ENCODE measurements at places on chromosomes 3 and 15.

- DNase-seq, result no peak
Measured at GRCh38 chr3:133475245-133476010, 75.6 kb downstream of the BFSP2 start.

- no peak for DNase-seq
Measured at GRCh38 chr3:87798567-87798947, 260.2 kb downstream of the CGGBP1 start.

- no peak for DNase-seq
Measured at GRCh38 chr3:27746838-27747237, 24.7 kb upstream of the EOMES start.

DNA sequence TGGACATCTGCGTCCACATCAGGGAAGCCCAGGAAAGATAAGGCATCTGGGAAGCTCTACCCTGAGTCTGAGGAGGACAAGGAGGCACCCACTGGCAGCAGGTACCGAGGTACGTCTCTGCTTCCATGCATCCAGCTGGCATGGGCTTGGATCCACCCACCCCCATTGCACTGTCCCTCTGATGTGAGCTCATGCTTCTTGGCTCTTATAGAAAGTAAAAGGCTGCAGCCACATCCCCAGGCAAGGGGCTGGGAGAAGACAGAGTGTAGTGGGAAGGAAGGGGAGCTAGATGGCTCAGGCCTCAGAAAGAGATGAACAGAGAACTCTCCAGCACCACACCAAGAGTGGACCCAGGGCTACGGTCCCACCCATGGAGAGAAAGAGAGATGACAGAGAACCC lies 18.2 kb downstream of the PTH1R start:
- no peak for DNase-seq

DNA sequence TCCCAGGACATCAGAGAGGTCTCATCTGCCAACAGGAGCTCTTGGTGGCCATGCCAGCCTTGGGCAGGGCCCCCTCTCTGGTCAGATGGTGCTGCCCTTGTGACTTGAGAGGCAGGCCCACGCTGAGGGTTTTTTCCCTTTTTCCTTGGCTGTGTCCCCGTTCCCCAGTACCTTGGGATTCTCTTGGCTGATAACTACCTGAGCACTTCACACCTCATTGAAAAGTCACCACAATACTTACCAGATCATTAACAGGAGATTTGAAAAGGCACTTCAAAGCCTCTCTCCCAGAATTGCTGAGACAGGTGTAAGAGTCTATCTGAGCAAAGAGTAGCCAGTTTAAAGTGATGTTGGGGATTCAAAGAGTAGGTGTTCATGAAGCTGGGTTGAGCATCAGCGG lies 15.1 kb upstream of the TMEM158 start:
- no peak for DNase-seq

DNA sequence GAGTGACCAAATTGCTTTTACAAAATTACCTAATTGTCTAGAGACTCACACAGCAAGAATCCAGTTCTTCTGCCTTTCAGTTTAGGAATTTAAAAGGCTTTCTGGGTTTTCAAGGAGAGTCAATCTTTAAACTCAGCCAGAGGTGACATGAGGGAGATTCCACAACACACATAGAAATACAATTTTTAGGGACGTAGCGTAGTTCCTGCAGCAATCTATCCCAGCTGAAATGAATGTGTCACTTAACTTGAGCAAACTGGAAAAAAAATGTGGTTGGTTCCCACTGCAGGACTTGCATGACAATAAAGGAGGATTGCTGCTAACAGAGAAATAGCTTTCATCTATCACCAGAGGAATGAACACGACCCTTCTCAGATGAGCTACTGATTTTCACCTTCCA lies 269.7 kb downstream of the OTOL1 start:
- DNase-seq, result no peak

- no peak for DNase-seq
Measured at GRCh38 chr3:42503251-42503924, 945 bp downstream of the VIPR1 start.

GRCh38 chr3:78257951-78258530 lies 1218.1 kb downstream of the ROBO2 start:
- DNase-seq, result no peak

DNA sequence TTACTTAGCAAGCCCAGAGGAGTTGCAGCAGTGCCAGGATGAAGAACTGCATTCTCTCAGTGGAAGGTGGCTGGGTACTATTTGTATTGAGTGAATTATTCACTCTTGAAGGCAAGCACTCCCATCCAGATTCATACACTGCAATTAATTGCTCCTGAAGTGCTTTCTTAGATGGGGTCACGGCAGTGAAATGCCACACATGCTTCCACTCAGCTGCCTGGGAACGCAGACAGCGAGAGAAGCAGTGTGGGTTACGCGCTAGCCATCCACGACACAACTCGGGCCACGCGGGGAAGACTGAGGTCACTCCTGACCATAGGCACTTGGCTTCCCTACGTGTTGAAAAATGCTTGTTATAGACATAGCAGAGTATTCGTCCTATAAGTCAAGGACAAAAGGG lies 30.8 kb upstream of the LMCD1 start:
- no peak for DNase-seq

DNA sequence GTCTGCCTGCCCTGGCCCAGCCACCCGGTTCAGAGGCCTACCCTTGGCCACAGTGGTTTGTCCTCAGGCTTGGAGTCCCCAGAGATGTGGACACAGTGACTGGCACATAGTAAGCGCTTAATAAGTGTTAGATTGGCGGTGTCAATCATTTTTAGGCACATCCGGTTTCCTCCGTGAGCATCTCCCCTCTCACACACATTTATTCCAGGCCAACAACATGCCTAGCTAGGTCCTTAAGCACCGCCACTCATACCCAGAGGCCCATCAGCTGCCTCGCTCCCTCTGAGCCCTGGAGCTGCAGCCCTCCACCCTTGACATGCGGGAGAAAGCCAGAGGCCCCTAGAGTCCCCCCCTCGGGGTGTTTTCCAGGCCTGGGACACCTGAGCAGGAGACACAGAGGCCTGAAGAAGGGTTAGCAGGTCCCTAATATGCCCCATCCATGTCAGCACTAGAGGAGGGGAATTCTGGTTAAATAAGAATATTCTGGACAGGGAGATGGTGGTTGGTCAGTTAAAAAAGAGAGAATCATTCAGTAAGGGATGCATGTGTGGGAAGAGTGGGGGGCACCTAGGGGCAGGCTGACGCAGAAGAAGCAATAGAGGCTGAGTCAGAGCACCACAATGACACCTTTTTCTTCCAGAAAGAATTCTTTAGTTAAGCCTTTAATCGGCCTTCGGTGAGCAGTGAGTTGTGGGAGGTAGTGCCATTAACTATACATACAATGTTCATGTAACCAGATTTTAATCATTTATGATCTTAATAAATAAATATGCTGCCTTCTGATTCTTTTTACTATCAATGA lies 22.3 kb downstream of the NR2F2 start:
- no peak for DNase-seq

DNA sequence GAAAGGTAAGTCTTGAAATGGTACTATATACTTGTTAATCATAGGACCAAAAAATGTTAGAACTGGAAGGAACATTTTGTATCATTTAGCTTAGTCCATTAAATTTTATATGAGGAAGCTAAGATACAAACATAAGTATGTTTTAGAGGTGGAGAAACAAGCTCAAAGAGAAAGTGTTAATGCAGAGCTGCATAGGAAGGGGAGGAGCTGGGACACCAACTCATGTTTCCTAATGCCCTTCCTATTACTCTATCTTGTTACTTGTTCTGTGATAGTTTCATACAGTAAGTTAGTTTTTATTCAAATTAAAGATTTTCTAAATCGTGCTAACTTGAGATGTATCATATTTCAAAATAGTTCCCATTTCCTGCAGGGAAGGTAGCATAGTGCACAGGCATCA lies 7.4 kb downstream of the SLC35A5 start:
- no peak for DNase-seq

- DNase-seq, result no peak
Measured at GRCh38 chr3:106268696-106269095, 399.9 kb upstream of the CBLB start.

GRCh38 chr3:149536429-149536828 lies 61.9 kb downstream of the TM4SF4 start:
- no peak for DNase-seq

- DNase-seq, result no peak
Measured at GRCh38 chr15:76972389-76973361, 22.3 kb upstream of the PSTPIP1 start.

GRCh38 chr3:74636981-74637380 lies 22.5 kb upstream of the CNTN3 start:
- DNase-seq, result no peak

DNA sequence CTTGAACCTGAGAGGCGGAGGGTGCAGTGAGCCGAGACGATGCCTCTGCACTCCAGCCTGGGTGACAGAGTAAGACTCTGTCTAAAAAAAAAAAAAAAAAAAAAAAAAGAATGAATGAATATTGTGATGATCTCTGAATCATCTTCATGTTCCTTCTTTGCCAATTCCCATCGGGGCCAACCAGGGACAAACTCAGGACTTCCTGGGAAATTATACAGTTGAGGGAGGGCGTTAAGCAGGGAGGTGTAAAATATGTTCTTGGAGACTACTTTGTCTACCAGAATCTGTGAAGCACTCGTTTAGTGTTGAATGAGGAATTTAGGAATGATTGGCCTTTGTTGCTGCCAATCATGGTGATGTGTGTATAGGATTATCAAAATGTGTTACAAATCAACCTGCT lies 210.6 kb downstream of the PTPRG start:
- no peak for DNase-seq
